ENCODE measurements at places on chromosomes 4 and X.
A peak's percentile ranks its signal among the peaks of the same experiment; 100 is the strongest.

GRCh38 chr4:129545599-129546278, 449.8 kb downstream of the C4orf33 start:
- no peak for DNase-seq

DNA sequence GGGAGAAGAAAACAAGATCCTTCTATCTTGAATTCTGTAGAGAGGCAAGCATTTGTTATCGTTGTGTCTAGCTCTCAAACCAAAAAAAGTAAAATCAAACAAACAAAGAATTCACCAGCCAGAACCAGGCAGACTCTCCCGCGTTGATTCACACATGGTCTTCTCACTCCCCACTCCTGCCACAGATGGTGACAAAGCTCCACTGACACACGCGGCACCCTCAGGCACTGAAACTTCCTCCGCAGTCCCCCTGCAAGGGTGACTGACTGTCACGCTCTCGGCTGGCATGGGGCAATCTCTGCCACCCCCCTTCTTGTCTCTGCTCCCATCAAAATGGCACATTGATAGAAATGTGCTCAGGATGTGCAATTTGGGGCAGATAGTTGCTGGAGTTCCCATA, 304.9 kb downstream of the DHX15 start:
- no peak for DNase-seq

DNA sequence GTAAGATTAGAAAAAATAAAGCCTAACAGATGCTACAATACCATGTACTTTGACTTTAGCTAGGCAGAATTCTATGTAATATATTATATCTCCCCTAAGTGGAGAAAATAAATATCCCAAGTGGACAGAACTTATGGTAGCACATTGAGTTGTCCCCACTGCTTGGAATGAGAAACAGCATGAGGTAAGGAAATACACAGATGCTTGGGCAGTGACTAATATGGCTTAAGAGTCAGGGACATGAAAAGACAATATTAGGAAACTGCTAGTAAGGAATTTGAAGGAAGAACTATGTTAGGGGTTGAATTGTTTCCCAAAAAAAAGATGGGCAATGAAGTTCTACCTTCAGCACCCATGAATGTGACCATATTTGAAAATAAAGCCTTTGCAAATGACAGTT, 2265.1 kb downstream of the PCDH7 start:
- peak; percentile 22 for DNase-seq

DNA sequence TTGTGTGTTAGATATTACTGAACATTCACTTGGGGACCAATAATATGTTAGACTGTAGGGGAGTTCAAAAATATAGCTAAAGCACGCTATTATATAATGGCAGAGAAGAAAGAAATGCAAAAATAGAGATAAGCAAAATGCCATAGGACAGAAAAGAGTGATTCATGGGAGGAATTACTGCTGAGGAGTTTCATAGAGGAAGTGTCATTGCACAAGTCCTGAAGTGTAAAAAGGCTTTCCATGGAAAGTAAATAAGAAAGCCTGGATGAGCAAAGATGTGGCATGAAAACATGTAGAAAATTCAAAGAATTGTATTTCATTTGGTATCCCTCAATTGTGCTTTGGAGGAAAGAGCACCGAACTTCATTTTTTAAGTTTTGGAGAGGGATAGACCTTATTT, 14.5 kb downstream of the HMGB2 start:
- no peak for DNase-seq

- DNase-seq, result no peak
These were observed 772 bp downstream of the EOLA1 start for GRCh38 chrX:149541521-149542047.

- DNase-seq, result peak; percentile 22
These were observed 103.7 kb downstream of the SORCS2 start for GRCh38 chr4:7295911-7296660.

DNA sequence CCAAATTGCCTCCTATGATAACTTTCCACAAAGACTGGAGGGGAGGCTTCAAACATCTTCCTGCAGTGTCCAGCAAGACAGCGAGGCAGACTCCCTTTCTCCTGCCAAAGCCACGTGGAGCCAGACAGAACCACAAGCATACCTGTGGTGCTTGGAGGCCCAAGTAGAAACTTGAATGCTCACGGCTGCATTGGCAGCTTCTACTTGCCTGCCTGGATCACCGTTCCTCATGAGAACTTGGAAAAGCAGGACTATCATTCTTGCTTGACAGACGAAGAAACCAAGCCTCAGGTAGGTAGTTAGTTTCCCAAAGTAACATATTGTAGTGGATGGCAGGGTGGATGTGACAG, 216.3 kb upstream of the SFRP2 start:
- no peak for DNase-seq

DNA sequence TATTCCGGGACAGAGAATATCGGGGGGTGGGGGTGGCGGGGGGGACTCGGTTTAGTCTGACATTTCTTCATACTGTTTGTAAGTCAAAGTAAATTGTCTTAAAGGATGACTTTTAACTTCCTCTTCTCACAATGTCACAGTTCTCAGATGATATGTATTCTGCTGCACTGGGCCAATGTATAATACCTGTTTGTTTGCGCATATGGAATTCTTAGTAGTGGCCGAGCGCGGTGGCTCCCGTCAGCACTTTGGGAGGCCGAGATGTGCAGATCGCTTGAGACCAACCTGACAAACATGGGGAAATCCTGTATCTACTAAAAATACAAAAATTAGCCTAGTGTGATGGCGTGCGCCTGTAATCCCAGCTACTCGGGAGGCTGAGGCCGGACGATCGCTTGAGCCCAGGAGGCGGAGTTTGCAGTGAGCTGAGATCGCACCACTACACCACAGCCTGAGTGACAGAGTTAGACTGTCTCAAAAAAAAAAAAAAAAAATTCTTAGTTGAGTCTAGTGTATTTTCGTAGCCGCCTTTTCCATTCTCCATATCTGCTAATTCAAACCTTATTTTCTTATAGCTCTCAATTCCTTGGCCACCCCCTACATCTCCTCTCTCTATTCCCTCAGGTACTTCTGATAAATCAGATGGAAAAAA, 851 bp downstream of the POLR2B start:
- peak; percentile 19 for DNase-seq

DNA sequence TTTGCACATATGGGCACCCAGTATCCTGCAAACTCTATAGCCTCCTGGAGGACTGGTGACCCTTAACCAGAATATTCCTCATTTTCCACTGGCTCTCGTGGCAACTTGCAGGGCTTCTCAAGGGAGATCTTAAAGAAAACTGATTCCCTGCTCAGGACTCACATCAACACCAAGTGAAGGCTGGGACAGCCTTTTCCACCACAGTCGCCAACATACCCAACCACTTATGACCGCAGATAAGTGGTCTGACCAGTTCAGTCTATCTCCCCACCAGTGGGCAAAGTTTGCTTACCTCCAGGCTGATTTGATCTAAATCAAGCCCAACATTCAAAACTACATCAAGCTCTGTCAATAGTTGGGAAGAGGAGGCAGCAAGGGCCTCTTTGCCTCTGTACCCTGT, 289.3 kb upstream of the GATB start:
- DNase-seq, result no peak

DNA sequence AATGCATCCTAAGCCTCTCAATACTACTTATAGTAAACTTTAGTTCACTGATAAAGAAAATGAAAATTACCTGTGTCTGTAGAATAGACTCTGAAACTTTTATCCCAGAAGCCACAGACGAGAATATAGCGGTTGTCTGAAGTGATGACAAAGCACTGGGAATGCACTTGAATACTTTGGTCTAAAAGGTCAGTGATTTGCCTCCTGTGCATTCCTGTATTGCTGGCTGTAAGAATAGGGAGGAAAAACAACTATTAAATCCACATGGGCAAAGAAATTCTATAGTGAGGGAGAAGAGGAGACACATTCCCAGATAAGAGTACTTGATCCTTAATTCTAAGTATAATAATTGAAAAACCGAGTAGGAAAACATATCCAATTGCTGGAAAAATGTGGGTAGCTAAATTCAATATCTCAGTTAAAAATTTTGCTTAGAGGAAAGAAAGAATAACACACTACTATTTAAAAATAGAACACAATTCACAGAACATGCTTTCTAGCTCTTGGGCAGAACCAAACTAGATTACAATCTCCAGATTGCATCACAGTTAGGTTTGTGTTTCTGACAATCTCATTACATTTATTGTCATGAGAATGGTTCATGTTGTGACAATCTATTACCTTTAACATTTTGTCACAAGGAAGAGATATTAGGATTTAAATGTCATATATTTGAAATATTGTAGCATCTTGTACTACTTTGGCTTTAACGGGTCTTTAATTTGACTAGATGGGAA, 232.1 kb downstream of the DCLK2 start:
- DNase-seq, result no peak

GRCh38 chrX:119228512-119229252, 7.4 kb upstream of the PGRMC1 start:
- peak; percentile 53 for DNase-seq

DNA sequence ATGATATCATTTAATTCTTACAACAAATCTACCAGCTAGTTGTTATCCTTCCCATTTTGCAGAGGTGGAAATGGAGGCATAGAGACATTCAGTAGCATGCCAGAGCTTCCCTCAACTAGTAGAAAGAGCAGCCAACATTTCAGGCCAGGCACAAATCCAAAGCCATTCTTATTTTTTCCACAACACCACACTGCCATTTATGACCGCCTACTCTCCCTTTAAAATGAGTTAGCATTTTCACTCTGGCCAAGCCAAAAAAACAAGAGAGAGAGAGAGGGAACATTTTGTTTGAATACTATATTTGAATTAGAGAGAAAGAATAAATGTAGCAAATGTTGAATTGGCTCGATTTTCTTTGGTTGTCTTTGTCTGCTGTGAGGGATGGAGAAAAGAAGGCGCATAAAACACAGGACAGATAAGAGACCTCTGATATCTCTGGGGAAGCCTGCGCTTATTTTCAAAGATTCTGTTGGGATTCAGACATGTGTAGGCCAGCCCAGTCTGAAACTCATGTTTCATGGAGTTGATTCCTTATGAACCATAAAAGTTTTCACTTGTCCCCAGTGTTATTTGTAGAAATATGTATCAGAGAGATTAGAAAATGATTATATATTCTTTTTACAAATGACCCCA, 265.7 kb downstream of the RAB28 start:
- no peak for DNase-seq

DNA sequence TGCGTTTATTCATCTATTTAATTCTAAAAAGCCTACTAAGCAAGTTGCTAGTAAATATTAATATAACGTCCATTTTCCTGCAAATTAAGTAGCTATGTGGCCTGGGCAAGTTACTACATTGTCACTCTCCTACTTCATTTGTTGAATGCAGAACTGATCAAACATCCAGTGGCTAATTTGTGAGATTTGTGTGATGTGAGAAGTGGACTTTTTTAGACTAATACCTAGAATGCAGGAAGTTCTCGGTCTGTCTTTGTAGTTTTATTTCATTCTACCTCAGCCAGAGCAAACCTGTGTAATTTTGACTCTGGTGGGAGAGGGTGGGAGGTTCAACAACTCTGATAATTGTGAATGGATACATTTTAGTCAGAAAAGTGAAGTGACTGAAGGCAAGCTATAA, 840 bp downstream of the GUF1 start:
- no peak for DNase-seq

DNA sequence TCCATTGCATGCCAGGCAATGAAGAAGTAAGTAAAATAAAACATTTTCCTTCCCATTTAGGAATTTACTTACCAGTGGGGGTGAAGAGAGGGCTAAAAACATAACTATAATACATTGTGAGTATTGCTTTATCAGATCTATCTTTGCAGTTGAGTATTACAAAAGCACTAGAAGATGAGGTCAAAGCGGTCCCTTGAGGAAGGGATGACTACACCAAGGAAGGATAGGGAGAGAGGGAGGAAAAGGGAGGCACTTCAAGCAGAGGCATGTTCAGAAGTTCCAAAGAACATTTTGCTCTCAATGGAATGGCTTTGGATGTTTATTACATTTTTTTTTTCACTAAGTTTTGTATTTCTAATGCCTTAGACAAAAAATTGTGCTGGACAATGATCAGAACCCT, 127.8 kb downstream of the TET2 start:
- no peak for DNase-seq
